K562 (cell line): ENCODE measurements at places on chromosomes 3 and 15.

- DNase-seq: peak; percentile 9
Measured at GRCh38 chr3:129238945-129239705, 10.3 kb upstream of the COPG1 start.

DNA sequence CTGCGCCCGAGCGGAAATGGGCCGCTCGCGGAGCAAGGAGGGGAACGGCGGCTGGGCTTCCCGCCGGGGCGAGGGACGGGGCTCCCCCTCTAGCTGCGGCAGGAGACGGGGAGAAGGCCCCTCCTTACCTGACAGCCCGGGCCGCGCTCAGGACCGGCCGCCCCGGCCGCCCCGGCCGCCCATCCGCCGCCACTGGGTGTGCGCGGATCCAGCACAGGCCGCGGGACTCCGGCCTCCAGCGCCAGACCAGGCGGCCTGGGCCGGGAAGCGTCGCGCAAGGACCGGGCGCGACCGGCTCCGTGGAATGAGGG is 296 bp downstream of the TPRA1 start:
- no peak for DNase-seq

- DNase-seq: no peak
Measured at GRCh38 chr3:197083486-197083885, 53.9 kb upstream of the MELTF start.

DNA sequence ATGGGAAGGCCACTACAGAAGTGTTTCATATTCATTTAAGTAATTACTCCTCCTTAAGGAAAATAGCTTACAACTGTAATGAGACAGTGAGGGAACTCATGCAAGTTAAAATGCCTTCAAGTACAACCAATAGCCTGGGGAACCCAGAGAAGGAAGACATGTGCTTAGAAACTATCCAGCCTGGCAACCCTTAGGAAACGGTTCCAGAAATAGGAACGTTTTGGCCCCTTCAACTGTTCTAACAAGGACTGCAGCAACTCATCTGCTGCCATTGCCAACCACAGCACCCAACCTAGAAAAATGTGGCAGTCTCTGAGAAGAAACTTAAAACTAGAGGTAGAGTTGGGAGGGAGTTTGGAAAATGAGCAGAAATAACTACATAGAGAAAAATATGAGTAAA is 147.5 kb upstream of the STRIT1 start:
- DNase-seq: no peak

- no peak for DNase-seq
Measured at GRCh38 chr15:29601811-29602210, 220.5 kb downstream of the TJP1 start.

GRCh38 chr3:115486880-115487279 is 136.4 kb upstream of the GAP43 start:
- DNase-seq: no peak
